ENCODE measurements at places on chromosomes 4 and X.
A peak's percentile ranks its signal among the peaks of the same experiment; 100 is the strongest.

DNA sequence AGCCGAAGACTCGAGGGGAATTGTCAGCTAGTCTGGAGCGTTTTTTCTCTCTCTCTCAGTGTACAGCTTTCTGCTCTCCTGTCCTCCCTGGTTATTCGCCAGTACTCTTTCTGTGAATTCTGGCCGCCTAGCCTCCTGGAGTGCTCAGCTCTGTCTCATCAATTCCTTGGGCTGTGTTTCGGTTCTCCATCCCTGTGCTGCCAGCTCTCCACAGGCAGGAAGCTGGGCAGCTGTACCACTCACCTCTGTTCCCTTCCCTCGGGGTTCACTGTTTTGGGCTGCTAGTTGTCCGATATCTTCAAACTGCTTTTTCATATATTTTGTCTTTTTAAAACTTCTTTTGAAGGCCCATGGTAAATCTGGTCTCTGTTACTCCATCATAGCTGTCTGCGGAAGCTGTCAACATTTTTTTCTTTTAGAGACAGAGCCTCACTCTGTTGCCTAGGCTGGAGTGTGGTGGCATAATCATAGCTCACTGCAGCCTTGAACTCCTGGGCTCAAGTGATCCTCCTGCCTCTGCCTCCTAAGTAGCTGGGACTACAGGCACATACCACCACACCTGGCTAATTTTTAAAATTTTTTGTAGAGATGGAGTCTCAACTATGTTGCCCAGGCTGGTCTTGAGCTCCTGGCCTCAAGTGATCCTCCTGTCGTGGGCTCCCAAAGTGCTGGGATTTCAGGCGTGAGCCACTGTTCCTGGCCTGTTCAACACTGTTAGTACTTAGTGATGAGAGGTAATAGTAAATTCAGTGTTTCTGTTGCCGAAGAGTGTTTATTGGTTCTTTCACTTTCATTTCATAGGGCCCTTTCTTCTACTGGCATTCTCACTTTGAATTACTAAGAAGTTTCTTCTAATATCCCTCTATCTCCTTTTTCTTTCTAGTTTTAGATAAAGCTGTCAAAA lies 18.6 kb downstream of the ZCCHC4 start:
- no peak for DNase-seq

- DNase-seq, result no peak
These were observed 17.3 kb upstream of the NDUFC1 start for GRCh38 chr4:139319571-139319970.

- DNase-seq, result no peak
These were observed 2.0 kb downstream of the NDST3 start for GRCh38 chr4:118036336-118036735.

DNA sequence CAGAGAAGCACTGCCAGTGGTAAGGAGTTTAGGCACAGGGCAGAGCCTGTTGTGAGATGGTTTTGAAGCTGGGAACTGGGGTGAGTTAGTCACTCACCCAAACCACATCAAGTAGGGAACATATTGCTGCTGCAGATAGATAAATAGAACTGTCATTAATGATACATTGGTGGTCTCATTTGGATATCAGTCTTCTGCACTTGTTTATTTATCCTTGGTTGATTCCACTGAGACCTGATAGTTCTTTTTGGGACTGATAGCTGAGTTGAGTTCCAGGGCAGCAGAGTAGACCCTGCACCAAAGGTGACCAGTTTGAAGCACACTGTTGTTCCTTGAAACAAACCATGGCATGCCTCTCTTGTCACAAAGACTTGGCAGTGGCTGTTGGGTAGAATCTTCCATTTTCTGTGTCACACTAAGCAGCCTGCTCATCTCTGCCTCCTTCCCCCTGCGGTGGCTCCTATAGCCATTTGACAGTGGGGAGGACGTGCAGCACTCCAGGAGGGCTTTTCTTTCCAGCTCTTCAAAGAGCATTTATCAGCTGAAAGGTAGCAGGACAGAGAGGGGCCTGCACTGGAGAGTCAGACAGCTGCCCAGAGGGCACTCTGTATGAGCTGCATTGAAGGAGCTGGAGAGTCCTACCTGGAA lies 59.7 kb upstream of the TMEM164 start:
- DNase-seq, result no peak

DNA sequence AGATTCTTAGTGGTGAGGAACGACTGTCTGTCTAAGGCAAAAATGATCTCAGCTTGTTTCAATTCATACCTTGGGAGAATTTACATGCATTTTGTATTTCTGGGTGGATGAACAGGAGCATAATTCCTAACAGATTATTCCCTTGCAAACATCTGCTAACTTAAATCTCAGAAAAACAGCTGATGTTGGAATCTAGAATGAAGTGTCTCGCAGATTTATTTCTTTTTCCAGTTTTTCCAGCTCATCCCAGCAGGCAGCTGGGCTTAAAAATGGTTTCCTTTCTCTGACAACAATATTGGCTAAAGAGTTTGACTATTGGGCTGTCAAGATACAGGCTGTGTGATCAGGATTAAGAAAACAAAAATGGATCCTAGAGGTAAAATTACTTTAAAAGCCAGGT lies 1.1 kb downstream of the LNX1 start:
- DNase-seq, result no peak

DNA sequence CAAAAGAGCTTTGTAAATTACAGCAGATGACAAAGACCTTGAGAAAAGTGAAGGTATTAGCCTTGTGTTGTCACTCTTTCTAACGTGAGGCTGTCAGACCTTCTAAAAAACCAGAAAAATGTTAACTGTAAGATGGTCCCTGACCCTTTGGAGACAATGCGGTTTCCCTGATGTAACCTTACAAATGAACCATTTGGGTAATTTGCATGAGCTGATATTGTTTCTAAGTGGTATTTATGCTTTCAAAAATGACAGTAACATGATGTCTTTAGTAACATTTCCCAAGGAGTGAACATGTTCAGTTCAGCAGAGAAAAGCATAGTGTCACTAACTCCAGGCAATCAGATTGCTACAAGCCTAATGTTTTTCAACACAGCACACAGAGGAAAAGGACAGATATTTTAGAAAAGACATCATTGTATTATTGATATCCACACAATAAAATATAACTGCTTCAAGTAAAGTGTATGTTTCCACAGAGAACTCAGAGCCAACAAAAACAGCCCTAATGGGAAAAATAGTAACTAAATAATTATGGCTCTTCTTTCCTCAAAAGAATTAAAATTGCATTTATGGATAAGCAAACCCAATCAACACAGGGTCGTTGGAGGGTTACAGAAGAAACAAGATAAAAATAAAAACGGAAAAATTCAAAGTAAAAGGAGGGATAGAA lies 434.4 kb downstream of the KCNIP4 start:
- no peak for DNase-seq

DNA sequence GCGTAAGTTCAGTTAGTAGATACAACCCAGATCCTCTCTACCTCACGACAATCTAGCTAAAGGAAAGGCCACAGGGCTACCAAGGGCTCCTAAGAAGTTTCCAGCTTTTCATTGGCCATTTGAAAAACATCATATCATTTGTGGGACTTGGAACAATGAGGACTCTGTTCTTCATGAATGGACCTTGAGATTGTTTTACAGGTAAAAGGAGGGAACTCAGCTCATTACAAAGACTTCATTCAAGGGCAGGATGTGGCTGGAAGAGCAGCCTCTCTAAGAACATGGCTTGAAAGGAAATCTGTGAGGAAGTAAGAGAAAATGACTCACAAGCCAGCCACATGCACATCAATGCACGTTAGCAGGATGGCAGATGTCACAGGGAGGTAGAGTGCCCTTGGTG lies 105.9 kb upstream of the SLC7A11 start:
- no peak for DNase-seq

DNA sequence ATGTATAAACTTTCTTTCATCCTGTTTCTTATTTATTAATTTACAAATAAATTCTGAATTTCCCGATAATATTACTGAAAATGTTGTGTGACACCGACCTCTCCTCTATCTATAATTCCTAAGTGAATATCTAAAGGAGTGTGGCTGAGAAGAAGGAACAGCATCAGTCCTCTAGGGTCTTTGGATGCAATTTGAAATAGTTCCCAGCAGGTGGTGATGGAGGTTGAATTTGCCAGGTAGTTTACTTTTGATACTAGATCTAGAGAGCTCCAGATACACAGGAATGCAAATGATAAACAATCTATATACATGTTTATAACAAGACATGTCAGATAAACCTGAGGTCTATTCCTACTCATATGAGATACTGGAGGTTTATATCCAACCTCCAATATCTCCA lies 305.4 kb downstream of the PCDH18 start:
- DNase-seq, result peak; percentile 7

DNA sequence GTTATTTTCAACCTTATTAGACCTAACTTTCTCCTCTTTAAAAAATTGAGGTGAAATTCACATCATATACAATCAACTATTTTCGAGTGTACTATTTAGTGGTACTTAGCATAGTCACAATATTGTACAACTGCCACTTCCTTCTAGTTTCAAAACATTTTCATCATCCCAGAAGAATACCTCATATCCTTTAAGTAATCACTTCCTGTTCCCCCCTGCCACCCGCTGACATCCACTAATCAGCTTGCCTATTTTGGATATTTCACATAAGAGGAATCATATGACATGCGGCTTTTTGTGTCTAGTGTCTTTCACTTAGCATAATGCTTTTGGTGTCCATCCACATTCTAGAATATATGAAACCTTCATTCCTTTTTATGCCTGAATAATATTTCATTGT lies 10.0 kb upstream of the PPA2 start:
- DNase-seq, result no peak

- DNase-seq, result no peak
These were observed 53.3 kb downstream of the JADE1 start for GRCh38 chr4:128862608-128863311.

GRCh38 chrX:52166840-52167239 lies 17.8 kb upstream of the MAGED4 start:
- no peak for DNase-seq

Data from HFFc6 (cell line).